AG04449 (cell line): ENCODE measurements at places on chromosomes 4 and X.

DNA sequence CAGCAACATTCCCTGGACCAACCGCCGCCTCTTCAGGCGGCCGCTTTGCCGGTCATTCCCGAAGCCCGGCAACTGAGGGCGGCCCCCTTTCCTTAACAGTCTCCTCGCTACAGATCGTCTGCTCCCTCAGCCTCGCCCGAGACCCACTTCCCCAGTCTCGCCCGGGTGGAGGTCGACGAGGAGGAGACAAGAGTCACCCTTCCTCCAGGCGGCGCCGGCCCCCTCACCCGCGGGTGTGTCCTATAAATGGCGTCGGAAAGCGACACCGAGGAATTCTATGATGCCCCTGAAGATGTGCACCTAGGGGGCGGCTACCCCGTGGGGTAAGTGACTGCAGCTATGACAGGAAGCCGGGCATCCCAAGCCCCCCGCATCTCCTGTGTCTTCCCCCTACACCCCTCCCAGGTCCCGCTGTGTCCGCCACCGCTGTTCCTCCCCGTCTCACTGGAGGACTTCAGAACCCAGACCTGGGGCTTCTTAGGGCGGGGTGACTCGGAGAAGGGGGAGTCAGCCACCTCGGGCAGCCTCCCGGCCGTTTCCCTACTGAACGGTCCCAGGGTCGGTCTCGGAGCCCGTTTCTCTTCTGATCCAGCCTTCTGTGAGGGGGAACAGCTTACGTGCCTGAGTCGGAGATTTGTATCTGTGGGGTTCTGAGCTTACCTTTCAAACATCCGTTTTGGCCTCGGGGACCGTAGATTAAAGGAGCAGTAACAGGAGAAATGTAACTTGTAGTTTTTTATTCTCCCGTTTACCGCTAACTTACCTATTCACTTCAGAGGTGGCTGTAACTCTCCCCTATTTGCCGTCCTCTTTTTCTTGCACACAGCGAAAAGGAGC, 570 bp downstream of the WDR44 start:
- DNase-seq = no peak

- DNase-seq = no peak
Measured at GRCh38 chr4:35548921-35549320, 695.4 kb downstream of the ARAP2 start.

GRCh38 chrX:154649503-154650220, 3.7 kb downstream of the CTAG2 start:
- DNase-seq = no peak

DNA sequence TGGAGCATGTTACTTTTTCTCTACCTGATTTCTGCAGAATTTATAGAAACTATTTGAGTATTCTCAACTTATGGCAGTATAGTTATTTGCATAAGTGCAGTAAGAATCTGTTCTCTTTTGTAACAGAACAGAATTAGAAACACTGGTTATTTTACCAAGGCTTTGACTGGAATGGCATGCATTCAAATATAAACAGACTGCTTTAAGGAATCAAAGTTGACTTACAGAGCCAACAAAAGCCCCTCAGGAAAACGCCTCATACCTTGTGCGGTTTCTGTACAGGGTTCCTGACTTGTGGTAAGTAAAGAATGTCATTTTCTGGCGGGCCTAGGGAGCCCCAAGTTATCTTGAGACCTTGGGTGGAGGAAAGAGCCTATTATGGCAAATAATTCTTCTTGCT, 97.1 kb downstream of the GPR143 start:
- peak; percentile 63 for DNase-seq

GRCh38 chrX:135416546-135416945, 5.2 kb upstream of the SMIM10L2A start:
- no peak for DNase-seq

- no peak for DNase-seq
Measured at GRCh38 chr4:110154582-110154981, 43.8 kb downstream of the ELOVL6 start.

DNA sequence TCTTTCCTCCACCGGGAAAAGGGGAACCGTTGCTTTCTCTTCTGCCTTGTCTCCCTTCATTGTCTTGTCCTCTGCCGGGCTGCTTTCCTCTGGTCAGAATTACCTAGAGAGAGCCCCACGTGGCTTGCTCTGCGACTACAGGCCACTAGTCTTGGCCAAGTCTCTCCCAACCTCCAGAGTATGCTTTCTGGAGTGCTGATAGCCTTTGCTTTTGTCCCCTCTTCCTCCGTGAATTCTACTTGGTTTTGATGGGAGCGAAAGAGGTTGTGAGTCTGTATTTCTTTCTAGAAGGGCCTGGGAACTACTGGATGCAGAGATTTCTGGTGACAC, 5.3 kb upstream of the POU4F2 start:
- DNase-seq = no peak

- DNase-seq = no peak
Measured at GRCh38 chr4:16158504-16158852, 67.8 kb downstream of the TAPT1 start.

DNA sequence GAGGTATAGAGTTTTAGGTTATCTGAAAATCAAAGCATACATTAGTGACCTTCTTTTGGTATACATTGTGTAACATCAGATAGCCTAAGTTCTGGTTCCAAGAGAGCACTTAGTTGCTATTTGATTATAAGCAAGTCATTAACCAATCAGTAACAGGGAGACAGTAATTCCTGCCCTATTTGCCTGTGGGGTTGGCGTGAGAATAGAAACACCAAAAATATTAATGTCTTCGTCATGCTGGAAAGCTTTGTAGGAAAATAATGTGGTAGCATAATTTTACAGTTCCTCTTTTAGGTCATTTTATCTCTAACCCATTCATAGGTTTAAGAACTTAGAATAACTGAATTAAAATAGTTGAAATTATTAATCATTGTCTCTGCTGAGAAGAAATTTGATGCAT, 37.8 kb downstream of the NPNT start:
- DNase-seq = no peak

GRCh38 chr4:6386091-6386490, 86.3 kb downstream of the PPP2R2C start:
- no peak for DNase-seq

DNA sequence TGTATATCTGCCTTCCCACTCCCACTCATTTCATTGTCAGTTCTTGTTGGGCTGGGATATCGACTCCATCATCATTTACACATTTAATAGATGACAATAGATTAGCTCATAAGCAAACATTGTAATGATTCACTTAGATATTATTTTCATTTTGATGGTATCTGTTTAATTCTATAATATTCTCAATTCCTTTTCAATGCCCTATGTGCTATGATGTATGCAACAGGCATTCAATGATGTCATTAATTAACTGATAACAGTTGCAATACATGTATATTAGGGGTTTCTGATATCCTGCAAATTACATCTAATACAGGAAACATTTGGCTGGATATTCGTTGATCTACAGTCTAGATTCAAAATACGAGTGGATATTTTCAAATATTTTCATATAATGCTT, 850.5 kb downstream of the CCSER1 start:
- DNase-seq = no peak

- no peak for DNase-seq
Measured at GRCh38 chrX:104482757-104483156, 83.2 kb upstream of the IL1RAPL2 start.

DNA sequence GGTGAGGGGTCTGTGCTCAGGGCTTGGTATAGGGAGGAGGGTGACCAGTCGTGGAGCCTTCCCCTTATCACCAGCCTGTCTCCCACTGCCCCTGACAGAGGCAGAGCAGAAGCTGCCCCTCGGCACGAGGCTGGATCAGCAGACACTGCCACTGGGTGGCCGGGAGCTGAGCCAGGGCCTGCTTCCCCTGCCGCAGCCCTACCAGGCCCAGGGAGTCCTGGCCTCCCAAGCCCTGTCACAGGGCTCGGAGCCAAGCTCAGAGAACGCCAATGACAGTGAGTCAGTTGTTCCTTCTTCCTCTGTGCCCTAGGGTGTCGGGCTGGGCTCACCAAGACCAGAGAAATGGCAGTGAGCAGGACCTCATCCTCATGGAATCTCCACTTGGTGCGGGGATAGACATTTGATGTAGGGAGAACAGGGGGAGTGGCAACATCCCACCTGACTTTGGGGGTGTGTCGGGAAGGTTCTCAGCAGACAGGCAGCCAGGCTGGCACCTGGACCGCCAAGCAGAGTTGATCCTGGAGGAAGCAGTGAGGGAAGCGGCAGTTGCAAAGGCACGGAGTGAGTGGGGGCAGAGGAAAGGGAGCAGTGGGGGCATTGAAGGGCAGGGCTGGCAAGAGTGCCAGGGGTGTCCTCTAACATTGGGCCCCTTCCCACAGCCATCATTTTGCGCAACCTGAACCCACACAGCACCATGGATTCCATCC, 14.3 kb upstream of the UBA1 start:
- no peak for DNase-seq

GRCh38 chr4:59971952-59972351, 1228.2 kb upstream of the ADGRL3 start:
- no peak for DNase-seq

GRCh38 chrX:1389181-1389992, 2.5 kb downstream of the SLC25A6 start:
- DNase-seq = no peak

DNA sequence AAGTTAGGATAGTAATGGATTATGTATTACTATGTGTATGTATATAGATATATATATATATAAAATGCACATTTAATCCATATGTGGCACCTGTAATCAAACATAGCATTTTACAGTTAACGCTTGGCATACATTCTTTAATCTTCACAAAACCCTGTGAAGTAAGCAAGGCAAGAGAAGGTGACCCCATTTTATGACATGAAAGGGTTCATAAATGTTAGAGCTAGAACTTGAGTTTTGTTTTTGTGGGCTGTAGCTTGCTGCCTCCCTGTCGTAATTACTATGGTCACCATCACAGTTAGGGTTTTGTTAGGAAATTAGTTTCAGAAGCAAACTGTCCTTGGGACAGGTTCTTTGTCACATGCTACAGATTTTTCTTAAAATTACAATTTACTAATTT, 13.8 kb upstream of the CYP2U1 start:
- no peak for DNase-seq

DNA sequence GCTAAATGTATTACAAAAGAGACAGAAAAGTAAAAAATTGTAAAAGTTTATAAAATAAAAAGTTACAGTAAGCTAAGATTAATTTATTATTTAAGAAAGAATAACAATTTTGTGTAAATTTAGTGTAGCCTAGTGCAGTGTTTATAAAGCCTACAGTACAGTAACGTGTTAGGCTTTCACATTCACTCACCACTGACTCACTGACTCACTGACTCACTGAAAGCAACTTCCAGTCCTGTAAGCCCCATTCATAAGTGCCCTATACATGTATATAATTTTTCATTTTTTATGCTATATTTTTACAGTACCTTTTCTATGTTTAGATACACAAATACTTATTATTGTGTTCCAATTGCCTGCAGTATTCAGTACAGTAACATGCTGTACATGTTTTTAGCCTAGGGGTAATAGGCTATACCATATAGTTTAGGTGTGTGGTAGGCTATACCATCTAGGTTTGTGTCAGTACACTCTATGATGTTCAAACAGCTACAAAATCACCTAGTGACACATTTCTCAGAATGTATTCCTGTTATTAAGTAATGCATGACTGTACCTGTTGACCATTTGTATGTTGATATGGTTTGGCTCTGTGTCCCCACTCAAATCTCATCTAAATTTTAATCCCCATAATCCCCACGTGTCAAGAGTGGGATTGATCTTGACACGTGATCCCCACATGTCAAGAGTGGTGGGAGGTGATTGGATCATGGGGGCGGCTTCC, 57.9 kb downstream of the CFAP299 start:
- DNase-seq = peak; percentile 45

DNA sequence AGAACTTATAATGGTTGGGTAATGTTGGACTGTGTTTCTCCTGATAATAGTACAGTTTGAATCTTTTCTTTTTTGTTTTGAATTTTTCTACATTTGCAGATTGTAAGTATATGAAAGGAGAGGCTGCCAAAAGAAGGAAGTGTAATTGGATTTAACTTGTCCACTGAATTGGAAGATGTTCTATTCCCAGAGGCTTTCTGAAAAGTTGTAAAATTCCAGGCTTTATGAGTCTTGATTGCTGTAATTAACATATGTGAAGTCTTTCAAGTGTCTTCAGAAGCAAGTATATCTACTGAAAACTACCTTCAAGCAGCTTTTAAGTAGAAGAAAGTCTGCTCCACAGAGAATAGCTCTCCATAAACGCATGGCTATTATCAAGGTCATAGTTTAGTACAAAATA, 2456.4 kb downstream of the PCDH7 start:
- DNase-seq = no peak

DNA sequence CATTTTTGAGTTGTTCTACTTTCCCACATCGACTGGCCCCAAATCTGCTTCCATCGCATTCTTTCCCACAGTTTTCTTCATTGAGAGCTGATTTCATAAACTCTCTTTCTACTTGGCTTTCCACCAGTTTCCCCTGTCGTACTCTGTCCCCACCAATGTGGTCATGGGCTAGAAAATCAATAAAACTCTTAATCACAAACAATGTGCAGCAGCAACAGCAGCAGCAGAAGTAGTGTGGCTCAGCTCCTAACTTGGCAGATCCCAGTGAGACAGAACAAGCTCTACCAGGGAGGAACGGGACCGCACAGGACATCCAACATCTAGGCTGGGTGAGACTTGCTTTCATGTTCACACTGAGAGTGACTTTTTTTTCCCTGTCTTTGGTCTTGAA, 3.1 kb upstream of the SETD7 start:
- no peak for DNase-seq

- DNase-seq = no peak
Measured at GRCh38 chr4:118803253-118803652, 32.7 kb downstream of the SEC24D start.

DNA sequence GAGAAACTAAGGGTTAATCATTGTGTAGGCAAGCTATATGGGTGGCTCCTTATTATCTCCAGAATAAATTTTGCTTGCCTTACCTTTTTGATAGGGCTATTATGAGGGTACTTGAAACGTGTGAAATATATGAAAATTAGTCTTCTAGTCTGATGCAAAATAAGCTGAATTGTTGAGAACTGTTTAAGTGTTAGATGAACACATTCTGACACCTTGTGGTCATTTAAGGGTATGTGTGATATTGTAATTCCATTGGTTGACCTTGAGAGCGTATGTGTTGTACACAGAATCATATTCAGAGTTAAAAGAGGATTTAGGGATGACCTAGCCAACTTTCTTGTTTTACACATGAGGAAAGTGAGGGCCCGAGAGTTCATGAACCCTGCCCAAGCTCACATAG, 44.6 kb upstream of the LINC00632 start:
- no peak for DNase-seq
